Neural crest cell (in vitro differentiated cells): ENCODE measurements at places on chromosomes 2 and 18.

GRCh38 chr2:216477283-216478035, 21.2 kb upstream of the RPL37A start:
- H3K27me3 ChIP-seq = no peaks in the 10 kb centered on the region
- no peak for DNase-seq
- H3K27ac ChIP-seq = peak overlapping the region; percentile 75
- peaks cover 4% of the 10 kb centered on the region for H3K36me3 ChIP-seq

DNA sequence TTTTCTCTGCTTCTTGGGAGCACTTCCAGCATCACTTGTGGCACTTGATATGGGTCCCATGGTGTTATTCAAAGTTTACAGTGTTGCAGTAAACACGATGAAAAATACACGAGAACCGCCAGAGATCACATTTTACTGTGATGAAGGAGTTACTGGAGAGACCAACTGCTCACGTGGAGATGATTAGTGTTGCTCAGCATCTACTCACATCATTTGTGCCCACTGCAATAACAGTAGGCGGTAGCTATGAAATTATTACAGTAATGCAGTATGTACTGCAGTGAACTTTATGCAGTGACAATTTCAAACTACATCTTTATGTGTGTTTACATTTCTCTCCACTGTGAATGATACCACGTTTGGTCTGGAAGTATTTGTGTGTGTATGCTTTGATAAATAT, 93.5 kb downstream of the SLC4A3 start:
- DNase-seq = no peak
- H3K27ac ChIP-seq = no peak overlapping the region

DNA sequence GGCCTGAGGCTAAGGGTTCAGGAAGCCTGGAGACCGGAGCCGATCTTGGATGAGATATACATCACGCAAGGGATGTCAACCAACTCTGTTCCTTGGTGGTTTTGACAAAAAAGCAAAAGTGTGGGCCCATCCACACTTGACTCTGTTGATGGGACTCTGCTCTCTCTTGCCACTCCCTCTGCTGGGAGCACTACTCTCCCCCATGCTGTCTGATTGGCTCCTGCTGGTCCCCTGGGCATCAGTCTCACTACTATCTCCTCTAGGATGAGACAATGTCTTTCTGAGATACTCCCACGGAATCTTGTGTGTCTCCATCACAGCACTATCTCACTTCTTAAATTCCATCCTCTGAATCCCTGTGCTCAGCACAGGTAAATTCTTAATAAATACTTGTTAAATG, 56.8 kb upstream of the DNMT3A start:
- H3K4me3 ChIP-seq = no peak overlapping the region
- DNase-seq = no peak
- peaks cover 26% of the 10 kb centered on the region for H3K4me1 ChIP-seq
- H3K27me3 ChIP-seq = no peaks in the 10 kb centered on the region
- H3K27ac ChIP-seq = no peak overlapping the region

- no peak overlapping the region for H3K27ac ChIP-seq
- peaks cover 18% of the 10 kb centered on the region for H3K4me1 ChIP-seq
- no peak overlapping the region for H3K4me3 ChIP-seq
- no peaks in the 10 kb centered on the region for H3K27me3 ChIP-seq
- H3K36me3 ChIP-seq = no peaks in the 10 kb centered on the region
Observed at GRCh38 chr2:9709539-9710285, 78.9 kb upstream of the YWHAQ start.

GRCh38 chr18:22709288-22710060, 223.7 kb upstream of the RBBP8 start:
- H3K4me1 ChIP-seq = peaks cover 26% of the 10 kb centered on the region
- no peak for DNase-seq
- H3K27me3 ChIP-seq = no peaks in the 10 kb centered on the region

GRCh38 chr2:190250421-190250820, 69.2 kb downstream of the HIBCH start:
- no peak overlapping the region for H3K4me3 ChIP-seq
- H3K27ac ChIP-seq = no peak overlapping the region
- DNase-seq = no peak
- no peaks in the 10 kb centered on the region for H3K27me3 ChIP-seq
- H3K4me1 ChIP-seq = no peaks in the 10 kb centered on the region

DNA sequence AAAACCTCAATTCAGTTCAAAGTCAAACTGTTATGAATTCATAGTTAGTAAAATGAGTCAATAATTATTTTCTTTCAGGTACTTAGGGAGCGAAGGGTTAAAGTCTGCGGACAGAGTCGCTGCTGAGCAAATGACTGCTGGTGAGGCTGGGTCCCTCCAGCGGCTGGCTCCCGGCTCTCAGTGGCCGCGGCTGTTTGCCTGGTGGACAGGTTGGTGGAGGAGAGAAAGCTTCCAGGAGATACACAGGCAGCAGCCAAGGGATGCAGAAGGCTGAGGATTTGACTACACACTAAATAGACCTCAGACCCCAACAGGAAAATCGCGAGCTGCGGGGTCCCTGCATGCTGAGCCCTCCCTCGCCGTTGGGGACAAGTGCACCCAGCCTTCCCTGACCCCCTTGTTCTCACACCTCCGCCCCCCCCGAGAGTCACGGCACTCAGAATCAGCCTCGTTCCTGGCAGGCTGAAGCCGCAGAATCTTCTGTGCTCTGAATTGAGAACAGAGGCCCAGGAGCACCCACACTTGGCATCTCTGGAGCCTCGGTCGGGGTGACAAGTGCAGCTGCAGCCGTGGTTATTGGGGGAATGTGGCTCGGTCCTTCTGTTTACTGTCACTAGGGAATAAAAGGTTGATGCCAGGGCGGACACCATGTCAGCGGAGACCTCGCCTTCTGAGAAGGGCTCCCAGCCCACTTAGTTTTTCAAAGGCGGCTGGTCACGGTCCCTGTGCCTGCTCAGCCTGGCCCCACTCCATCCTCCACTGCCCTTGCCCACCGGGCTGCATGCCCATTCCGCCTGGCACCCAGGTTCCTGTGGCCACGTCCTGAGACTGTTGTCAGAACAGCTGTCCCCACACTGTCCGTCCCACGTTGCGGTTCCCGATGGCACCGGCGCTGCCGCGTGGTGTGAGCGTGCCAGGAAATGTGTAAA, 74.0 kb downstream of the SLC66A2 start:
- H3K27ac ChIP-seq = no peak overlapping the region
- DNase-seq = no peak
- H3K36me3 ChIP-seq = peaks cover 2% of the 10 kb centered on the region
- no peaks in the 10 kb centered on the region for H3K27me3 ChIP-seq

DNA sequence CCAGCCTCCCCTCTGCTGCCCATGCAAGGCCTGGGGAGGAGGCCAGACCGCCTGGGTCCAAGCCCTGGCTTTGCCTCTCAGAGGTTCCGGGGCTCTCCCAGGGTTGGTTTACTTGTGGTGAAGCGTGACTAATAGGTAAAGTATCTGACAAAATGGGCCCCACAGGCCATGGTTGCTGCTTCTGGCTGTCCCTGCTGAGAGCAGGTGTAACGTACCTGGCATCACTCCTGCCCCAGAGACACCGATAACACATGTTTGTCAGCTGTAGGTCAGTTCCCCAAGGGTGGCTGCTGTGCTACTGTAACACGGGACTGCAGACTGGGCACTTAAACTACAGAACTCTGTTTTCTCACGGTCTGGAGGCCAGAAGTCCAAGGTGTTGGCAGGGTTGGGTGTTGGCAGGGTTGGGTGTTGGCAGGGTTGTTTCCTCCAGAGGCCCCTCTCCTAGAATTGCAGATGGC, 34.1 kb downstream of the ODC1 start:
- no peak overlapping the region for H3K4me3 ChIP-seq
- no peaks in the 10 kb centered on the region for H3K36me3 ChIP-seq
- no peak for DNase-seq
- no peaks in the 10 kb centered on the region for H3K27me3 ChIP-seq

- H3K4me3 ChIP-seq = no peak overlapping the region
- peak overlapping the region; percentile 19 for H3K27ac ChIP-seq
- no peaks in the 10 kb centered on the region for H3K36me3 ChIP-seq
- H3K4me1 ChIP-seq = peaks cover 24% of the 10 kb centered on the region
- peaks cover 9% of the 10 kb centered on the region for H3K27me3 ChIP-seq
Observed at GRCh38 chr2:240956171-240956934, 42.1 kb upstream of the SNED1 start.

DNA sequence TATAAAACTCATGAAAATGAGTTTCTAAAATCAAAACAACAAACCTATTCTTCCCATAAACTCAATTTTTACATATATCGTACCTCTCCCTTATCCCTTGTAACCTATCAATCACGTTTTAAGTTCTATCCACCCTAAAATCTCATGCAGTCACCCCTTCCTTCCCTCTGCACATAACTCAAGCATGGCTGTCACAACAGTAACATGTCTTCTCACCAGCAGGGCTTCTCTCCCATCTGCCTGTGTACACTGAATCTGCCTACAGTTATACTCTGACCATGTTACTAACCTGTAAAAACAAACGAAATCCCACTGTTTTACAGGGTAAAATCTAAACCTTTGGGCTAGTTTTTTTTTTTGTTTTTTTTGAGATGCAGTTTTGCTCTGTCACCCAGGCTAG, 68.2 kb downstream of the MAP4K3 start:
- H3K27me3 ChIP-seq = no peaks in the 10 kb centered on the region
- peaks cover 13% of the 10 kb centered on the region for H3K4me1 ChIP-seq
- H3K36me3 ChIP-seq = peaks cover 36% of the 10 kb centered on the region
- DNase-seq = no peak

- H3K4me1 ChIP-seq = peaks cover 21% of the 10 kb centered on the region
- peaks cover 25% of the 10 kb centered on the region for H3K36me3 ChIP-seq
- H3K4me3 ChIP-seq = no peak overlapping the region
- H3K27me3 ChIP-seq = no peaks in the 10 kb centered on the region
- H3K27ac ChIP-seq = no peak overlapping the region
Observed at GRCh38 chr2:9217838-9218770, 11.5 kb downstream of the ASAP2 start.

GRCh38 chr2:144390424-144391020, 129.4 kb downstream of the ZEB2 start:
- peaks cover 22% of the 10 kb centered on the region for H3K36me3 ChIP-seq
- H3K27me3 ChIP-seq = no peaks in the 10 kb centered on the region
- no peak for DNase-seq
- H3K4me3 ChIP-seq = no peak overlapping the region
- H3K4me1 ChIP-seq = peaks cover 7% of the 10 kb centered on the region
- H3K27ac ChIP-seq = no peak overlapping the region

DNA sequence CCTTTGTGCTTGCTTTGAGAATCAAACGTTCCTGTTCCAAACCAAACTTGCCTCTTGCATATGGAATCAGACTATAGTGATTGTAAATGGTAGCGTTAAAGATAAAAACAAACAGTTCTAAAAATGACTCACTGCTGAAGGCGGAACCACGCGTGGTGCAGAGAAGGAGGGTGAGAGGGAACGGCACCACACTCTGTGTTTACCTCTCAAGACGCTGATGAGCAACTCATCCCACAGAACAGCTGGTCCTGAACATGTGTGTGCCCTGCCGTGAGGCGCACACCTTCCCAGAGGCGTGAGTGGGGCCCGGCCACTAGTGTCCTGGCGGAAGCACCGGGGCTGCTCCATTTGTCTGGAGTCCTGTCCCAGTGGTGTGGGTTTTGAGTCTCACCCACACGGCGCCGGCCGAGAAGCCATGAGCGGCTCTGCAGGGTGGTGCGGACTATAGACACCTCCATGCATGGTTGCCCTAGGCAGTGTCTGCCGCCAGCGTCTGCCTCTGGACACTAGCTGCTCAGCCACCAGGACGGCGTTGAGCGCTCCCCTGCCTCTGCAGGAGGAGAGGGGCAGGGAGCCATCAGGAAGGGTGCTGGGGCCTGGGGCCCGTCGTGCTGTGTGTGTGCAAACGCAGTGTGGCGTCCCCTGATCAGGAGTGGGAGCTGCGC, 52.1 kb downstream of the NFATC1 start:
- H3K27me3 ChIP-seq = no peaks in the 10 kb centered on the region
- no peak for DNase-seq
- no peak overlapping the region for H3K27ac ChIP-seq

- no peaks in the 10 kb centered on the region for H3K27me3 ChIP-seq
- H3K27ac ChIP-seq = no peak overlapping the region
- H3K4me1 ChIP-seq = peaks cover 22% of the 10 kb centered on the region
- H3K4me3 ChIP-seq = no peak overlapping the region
- peaks cover 3% of the 10 kb centered on the region for H3K36me3 ChIP-seq
- DNase-seq = no peak
Observed at GRCh38 chr2:216033403-216033802, 20.1 kb upstream of the MREG start.

DNA sequence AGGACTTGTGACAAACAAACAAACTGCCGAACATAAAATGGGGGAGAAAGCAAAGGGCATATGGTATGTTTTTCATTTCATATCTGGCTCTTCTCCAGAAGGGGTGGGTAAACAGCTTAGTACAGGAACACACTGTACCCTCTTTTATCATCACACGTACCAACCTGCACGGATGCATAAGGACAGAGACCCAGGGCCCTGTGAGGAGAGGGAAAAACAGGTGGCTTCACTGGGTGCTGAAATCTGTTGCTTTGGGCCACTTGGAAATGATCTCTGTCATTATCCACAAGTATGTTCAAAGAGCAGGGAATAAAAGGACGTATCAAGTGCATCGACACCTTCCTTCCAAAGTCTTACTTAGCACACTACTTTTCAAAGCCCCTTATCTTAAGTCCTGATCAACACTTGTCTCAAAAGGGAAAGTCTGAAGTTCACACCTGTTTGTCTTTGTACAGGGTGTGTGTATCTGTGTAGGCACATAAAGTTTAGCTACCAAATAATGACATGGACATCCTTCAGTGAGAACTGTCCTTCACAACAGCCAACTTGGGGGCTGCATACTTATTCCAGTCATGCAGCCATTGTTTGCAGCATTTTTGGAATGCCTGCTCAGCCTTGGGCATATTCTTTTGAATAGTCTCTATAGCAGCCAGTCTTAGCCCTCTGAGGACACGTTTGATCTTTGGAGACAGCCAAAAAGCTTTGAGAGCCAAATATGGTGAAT, 60.6 kb downstream of the IRS1 start:
- H3K27ac ChIP-seq = peak overlapping the region; percentile 96
- H3K4me1 ChIP-seq = peaks cover 82% of the 10 kb centered on the region
- peaks cover 8% of the 10 kb centered on the region for H3K36me3 ChIP-seq
- no peaks in the 10 kb centered on the region for H3K27me3 ChIP-seq
- DNase-seq = no peak
- H3K4me3 ChIP-seq = peak overlapping the region; percentile 27

GRCh38 chr2:46352621-46353020, 55.4 kb downstream of the EPAS1 start:
- no peaks in the 10 kb centered on the region for H3K36me3 ChIP-seq
- H3K27me3 ChIP-seq = no peaks in the 10 kb centered on the region
- no peak for DNase-seq
- H3K4me3 ChIP-seq = no peak overlapping the region
- H3K27ac ChIP-seq = no peak overlapping the region

GRCh38 chr2:44753552-44754285, 187.8 kb upstream of the SIX3 start:
- no peaks in the 10 kb centered on the region for H3K36me3 ChIP-seq
- H3K27ac ChIP-seq = no peak overlapping the region
- H3K4me1 ChIP-seq = peaks cover 8% of the 10 kb centered on the region
- no peaks in the 10 kb centered on the region for H3K27me3 ChIP-seq
- no peak overlapping the region for H3K4me3 ChIP-seq
- no peak for DNase-seq

DNA sequence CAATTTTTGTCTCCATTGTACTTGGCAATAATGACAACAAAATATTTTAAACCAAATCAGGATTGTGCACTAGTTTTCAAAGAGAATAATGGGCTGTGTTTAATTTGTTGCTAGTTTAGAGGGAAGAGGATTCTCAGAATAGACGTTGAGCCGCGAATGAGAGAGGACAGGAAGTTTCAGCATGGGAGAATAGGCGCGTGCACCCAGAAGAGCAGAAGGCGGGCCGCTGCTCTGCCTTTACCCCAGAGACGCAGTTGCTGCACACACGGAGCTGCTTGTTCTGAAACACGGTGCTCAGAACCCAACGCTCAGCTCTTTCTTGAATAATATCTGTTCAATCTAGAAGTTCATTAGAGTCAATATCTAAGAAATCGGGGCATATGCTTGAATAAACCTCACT, 223.4 kb downstream of the MYT1L start:
- no peak for DNase-seq
- no peaks in the 10 kb centered on the region for H3K27me3 ChIP-seq
- peaks cover 15% of the 10 kb centered on the region for H3K4me1 ChIP-seq
- no peak overlapping the region for H3K27ac ChIP-seq
- H3K36me3 ChIP-seq = no peaks in the 10 kb centered on the region
